NCI-H82 (cell line): ENCODE measurements at places on chromosomes 5 and 9.

DNA sequence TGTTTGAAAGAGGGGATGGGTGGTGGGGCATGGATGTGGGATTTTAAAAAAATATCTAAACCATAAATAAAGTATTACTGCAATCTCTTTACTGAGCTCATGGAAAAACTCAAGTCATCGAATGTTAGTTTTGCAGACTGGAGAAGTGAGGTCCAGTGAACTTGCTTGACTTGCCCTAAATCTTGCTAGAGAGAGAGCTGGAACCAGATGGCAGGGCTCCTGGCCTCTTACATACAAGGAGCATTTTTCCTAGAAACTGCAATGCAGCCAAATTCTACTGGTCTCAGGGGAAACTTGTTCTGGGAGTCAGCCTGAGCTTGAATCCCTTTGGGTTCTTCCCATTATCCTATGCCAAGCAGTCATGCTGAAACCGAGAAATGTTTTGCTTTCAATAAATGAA, 2.9 kb upstream of the TGFBI start:
- DNase-seq, result no peak

DNA sequence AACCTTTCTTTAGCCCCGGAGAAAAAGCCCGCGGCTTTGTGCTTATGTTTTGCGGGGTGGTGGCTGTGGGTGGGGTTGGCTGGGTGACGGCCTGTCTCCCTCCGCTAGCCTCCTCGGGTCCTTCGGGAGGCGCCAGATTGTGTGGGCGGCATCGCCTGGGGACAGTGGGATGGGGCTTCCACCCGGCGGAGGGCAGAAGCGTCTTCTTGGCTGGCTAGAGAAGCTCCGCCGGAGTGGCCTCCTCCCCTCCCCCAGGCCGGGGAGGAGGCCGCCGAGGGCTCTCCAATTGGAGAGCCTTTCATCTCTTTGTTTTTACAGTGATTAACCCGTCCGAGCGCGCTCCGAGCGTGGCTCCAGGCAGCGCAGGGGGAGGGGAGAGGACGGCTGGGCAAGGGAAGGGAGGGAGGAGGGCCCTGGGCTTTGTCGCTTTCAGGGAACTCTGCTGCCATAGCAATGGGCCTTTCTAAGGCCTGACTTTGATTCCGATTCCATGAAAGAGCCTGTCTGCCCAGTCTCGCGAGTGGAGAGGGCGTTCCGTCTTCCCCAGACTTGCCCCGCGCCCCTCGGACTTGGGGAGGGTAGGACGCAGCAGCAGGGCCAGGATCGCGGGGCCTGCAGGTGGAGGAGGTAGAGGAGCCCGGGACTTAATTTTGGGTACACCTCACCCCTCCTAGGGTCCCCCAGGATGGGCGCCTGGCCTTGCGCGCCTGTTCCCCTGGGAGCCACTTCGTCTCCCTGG, 36.7 kb upstream of the TIFAB start:
- peak; percentile 98 for DNase-seq

DNA sequence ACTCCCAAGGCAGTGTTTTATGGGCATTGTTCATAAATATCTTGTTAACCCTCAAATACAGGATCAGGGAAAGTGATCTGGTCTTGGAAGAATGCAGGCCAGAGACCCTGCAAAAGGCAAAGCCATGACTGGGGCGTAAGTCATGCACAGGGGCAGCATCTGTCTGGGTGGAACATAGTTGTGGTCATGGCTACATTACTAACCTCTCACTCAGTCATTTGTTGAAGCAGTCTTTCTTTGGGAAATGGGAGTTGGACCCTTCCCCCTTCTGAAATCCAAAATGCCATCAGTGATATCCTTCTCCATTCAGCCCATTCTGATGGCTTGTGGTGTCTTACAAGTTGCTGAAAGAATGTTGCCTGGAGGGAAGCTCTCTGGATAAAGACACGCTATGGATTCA, 68.1 kb downstream of the GDNF start:
- no peak for DNase-seq

DNA sequence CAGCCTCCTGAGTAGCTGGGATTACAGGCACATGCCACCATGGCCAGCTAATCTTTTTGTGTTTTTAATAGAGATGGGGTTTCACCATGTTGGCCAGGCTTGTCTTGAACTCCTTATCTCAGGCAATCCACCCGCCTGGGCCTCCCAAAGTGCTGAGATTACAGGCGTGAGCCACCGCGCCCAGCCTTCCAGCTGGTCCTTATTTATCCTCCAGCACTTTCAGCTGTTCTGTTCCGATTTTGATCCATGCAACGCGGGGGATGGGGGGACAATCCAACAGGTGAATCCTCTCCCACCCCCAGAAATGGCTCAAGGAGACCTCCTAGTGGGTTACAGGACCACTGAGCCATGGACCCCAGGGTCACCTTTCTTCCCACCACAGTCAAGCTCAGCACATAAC, 14.7 kb upstream of the CDKN2AIPNL start:
- DNase-seq, result peak; percentile 56

GRCh38 chr9:14434971-14435718, 121.2 kb upstream of the NFIB start:
- peak; percentile 31 for DNase-seq

- DNase-seq, result no peak
These were observed 167.9 kb downstream of the DENND1A start for GRCh38 chr9:123761905-123762605.

GRCh38 chr5:136375920-136376319, 10.6 kb upstream of the TRPC7 start:
- DNase-seq, result peak; percentile 3

GRCh38 chr5:148393390-148393741, 9.6 kb downstream of the FBXO38 start:
- DNase-seq, result peak; percentile 2
